Immature natural killer cell (primary cell): ENCODE measurements at places on chromosomes 16 and 17.

- DNase-seq, result no peak
Observed at GRCh38 chr16:57527027-57527426, 9.3 kb downstream of the CCDC102A start.

DNA sequence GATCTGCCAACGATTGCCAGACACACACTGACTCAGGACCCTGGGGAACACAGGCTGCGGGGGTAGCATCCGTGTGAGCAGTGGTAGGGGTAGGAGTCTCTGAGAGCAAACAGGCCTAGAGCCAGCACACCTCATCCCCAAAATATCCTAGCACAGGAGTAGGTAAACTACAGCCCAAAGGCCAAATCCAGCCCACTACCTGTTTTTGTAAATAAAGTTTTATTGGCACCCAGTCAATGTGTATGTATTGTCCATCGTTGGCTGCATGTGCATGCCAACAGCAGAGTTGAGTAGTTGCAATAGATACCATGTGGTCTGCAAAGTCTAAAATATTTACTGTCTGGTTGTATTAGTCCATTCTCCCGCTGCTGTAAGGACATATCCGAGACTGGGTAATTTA lies 55.5 kb upstream of the GPRC5B start:
- no peak for DNase-seq

DNA sequence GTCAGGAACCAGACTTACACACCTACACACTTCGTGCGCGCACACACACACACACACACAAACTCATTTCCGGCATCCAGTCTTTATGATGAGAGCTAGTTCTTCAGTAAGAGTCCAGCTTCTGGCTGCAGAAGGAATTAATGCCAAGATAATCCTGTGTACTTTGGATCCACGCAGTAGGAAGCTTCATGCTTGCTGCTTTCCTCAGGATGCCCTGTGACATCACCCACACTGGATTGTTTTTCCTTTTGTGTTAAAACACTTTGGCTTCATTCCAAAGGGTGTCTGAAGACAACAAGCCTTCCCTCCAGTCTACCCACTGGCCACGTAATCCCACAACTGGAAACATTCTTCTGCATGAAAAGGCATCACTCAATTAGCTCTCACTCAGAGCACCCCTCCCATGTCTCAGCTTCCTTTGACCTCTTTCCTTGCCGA lies 35.4 kb downstream of the KCNJ16 start:
- no peak for DNase-seq

DNA sequence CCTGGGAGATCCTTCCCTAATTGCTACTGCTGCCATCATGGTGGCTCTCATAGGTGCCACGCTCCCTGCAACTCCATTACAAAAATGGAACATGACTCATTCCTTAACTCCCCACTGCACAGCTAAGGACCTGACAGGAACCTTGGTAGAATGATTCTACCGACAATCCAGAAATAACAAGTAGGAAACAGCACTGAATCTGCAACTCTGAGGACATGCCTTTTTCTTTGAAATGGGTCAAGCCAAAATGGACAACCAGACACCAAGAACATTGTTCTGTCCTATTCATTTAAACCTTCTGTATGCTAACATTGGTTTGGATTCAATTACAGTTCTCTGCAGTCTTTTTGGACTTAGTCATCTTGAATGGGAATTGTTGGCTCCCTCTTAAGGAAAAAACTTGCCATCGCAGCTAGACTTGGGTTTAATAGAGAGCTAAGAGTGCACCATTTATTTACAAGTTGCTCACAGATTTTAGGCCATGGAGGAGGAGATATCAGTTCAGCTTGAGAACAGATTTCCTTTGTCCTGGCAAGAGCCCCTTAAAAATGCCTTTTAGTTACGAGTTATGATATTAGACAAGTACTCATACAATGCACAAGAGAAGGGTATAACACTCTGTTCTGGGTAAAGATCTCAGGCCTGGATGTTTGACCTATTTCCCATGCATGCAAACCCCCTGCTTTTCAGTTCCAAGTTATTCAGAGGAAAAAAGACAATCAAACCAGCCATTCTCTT lies 20.9 kb upstream of the NSRP1 start:
- no peak for DNase-seq

GRCh38 chr17:45150911-45151809 lies 2.9 kb downstream of the HEXIM1 start:
- DNase-seq, result no peak

DNA sequence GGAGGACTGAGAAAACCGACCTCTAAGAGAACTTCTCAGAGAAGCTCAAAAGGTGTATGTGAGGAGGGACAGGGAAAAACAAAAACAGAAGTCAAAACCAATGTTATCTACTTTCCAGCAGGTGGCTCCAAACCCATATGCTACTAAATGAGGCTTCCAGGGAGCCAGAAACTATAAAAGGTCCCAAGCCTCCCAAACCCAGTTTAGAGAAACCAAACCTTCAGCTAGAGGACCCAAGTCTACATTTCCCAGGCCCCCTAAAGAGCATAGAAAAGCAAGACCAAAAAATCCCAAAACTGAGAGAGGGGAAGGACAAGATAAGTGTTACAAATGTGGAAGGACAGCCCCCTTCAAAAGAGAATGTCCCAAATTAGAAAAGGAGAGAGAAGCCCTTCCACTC lies 3.7 kb downstream of the HPR start:
- DNase-seq, result no peak

DNA sequence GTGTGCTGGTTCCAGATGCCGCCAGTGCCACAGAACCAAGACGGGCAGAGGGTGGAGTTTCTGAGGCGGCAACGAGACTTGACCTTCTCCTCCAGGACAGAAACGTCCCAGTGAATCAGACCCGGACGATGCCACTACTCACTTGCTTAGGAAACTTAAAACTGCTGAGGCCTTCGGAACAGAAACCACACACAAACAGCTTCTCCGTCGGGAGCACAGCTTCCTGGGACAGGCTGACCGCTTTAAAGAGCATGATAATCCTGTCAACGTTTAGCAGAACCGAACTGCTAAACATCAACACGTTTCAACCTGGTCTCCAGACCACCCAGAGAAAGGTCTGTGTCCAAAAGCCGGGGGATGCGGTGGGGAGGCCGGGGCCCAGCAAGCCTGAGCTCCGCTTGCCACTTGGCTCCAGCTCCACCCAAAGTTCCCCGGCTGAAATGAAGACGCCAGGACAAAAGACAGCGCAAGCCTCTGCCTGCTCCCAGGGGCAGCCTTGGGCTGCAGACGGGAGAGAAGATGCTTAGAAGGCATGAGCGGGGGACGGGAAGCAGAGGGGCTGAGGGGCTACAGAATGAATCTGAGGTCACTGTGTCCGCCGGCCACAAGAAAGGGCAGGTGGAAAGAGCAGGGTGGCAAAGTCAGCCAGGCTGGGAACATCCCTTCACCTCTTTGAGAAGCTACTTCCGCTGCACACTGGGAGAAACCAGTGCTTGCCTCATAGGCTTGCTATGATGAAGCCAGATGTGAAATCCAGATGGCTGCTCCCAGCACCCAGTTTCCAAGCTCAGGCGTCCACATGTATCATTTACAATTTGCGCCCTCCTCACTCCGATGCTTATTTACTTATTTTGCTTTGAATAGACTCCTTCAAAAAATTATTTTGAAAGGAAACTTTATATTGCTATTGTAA lies 69.0 kb downstream of the MRM3 start:
- DNase-seq, result no peak

DNA sequence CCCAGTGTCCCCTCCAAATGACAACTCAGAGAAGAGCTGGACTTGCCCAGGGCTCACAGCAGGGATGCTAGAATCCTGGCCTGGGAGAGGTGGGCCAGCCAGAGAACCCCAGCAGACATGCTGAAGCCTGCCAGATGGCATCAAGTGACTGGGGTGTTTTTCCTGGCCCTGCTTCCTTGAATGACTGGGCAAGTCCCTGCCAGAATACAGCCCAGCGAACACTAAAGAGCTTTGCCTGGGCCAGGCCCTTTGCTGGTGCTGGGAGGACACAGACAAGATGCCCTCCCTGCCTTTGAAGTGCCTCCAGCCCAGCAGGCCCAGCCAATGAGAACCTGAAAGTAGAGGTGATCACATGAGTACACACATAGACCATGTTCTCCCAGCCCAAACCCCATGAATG lies 11.5 kb downstream of the ZNF319 start:
- no peak for DNase-seq
